Activated naive CD8-positive, alpha-beta T cell treated with anti-CD3 and anti-CD28 coated beads for 36 hours (primary cell): ENCODE measurements at places on chromosomes 5 and 9. TPM values are rescaled to one million over a fixed set of nuclear protein-coding genes. Genes with fewer than 3 reads are reported as not detected.

UCK1 gene
- total RNA-seq: 22.1 TPM

NELFB gene
- total RNA-seq: 54.4 TPM

FGF1 gene
- not detected for total RNA-seq

DAB2 gene
- total RNA-seq: 0.28 TPM

LCNL1 gene
- total RNA-seq: not detected

SPINK7 gene
- not detected for total RNA-seq

COL23A1 gene
- 0.22 TPM for total RNA-seq

ARHGEF37 gene
- 2.3 TPM for total RNA-seq
